ENCODE measurements at places on chromosomes 4 and X. TPM values are rescaled to one million over a fixed set of nuclear protein-coding genes. Genes with fewer than 3 reads are reported as not detected.

GRCh38 chr4:106425576-106425975, 57.0 kb upstream of the GIMD1 start:
- DNase-seq = no peak

DNA sequence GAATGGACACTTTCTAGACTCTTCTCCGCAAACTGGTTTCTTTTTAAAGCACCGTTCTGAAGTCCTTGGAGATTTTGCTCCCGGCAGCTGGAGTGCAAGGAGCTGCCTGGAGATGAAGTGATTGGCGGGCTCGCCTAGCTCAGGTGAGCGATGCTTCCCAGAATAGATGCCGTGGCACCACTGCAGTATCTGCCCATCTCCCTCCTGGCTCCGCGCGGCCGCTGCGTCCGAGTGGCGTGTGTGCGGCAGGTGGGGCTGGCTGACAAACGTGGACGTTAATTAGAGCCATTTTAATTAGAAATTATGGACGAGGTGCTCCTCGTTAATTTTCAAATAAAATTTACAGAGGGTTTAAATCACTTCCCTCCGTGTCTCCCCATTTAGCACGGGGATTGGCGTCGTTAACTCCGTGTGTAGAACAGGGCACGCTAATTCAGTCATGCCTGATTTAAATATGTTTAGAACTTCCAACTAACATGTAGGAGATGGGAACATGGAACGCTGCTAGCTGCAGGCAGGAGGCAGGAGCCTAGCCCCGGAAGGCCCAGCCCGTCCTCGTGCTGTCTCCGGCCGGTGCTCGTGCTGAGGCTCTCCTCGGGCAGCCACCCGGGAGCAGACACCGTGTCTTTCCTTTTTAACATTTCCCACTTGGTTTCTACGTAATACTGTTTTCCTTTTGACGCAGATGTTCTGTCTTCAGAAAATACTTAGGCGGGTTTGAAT, 11.6 kb downstream of the UVSSA start:
- no peak for DNase-seq

GRCh38 chr4:36226430-36227227, 17.7 kb downstream of the ARAP2 start:
- no peak for DNase-seq

- no peak for DNase-seq
Measured at GRCh38 chrX:71000139-71000538, 68.0 kb downstream of the SNX12 start.

- no peak for DNase-seq
Measured at GRCh38 chr4:168472920-168473319, 7.4 kb downstream of the DDX60L start.

Gene SLC4A4
- polyA plus RNA-seq = 0.03 TPM

Gene SLC49A3
- 9.5 TPM for polyA plus RNA-seq

Gene GPR78
- polyA plus RNA-seq = not detected

Gene CT45A10
- not detected for polyA plus RNA-seq

Gene PPP1R2C
- not detected for polyA plus RNA-seq

Measured in CD14-positive monocyte (primary cell).